GM23248 (cell line): ENCODE measurements at places on chromosomes 4 and X. TPM values are rescaled to one million over a fixed set of nuclear protein-coding genes. Genes with fewer than 3 reads are reported as not detected.

POU3F4 gene
- polyA plus RNA-seq, result not detected in 2 replicates

DNA sequence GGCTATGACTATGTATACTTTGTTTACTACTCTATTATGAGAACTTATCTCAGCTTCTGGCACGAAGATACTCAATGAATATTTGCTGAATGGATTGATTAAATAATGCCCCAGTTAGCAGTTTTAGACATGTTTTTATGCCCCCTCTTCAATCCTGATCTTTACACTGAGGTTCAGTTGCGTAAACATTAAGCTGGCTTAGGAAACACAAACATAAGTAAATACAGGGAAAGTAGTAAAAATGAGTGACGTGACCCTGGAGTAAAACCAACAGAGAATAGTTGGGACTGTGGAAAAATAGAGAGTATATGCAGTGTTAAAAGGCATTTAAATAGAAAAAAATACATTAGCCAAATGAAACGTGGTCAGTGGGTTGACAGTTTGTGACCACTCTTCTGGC lies 387.0 kb upstream of the ACTRT1 start:
- DNase-seq, result no peak

GRCh38 chrX:109886122-109886761 lies 116.7 kb upstream of the TMEM164 start:
- peak; percentile 62 for DNase-seq

GRCh38 chrX:13597874-13598273 lies 28.5 kb downstream of the EGFL6 start:
- DNase-seq, result peak; percentile 4

GRCh38 chr4:183968931-183969330 lies 63.8 kb downstream of the STOX2 start:
- no peak for DNase-seq

- no peak for DNase-seq
These were observed 1599.7 kb downstream of the ARAP2 start for GRCh38 chr4:34644579-34645115.
